ENCODE measurements at places on chromosomes 2 and 18.

- DNase-seq, result no peak
These were observed 112.0 kb upstream of the CTDP1 start for GRCh38 chr18:79567481-79568147.

- no peak for DNase-seq
These were observed 3.7 kb upstream of the PCBP1 start for GRCh38 chr2:70083344-70084156.

- no peak for DNase-seq
These were observed 85.6 kb downstream of the MOGAT1 start for GRCh38 chr2:222756951-222757650.

DNA sequence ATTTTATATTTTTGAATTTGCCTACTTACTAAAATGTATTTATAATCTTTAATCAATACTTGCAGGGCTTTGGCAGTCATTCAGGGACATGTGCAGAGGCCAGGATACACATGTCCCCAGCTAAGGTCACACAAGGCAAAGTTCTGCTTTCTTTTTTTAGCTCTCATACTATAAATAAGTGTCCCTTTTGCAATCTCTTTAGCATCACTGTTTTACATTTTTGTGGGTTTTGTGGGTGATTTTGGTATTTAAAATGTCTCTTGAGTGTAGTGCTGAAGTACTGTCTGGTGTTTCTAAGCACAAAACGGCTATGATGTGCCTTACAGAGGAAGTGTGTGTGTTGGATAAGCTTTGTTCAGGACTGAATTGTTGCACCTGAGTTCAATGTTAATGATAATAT is 309.0 kb upstream of the GULP1 start:
- no peak for DNase-seq

Data from NCI-H187 (cell line).